Left ventricle myocardium superior (tissue), 1 donor: ENCODE measurements at places on chromosomes 3 and 15. TPM values are rescaled to one million over a fixed set of nuclear protein-coding genes. Genes with fewer than 3 reads are reported as not detected.

DNA sequence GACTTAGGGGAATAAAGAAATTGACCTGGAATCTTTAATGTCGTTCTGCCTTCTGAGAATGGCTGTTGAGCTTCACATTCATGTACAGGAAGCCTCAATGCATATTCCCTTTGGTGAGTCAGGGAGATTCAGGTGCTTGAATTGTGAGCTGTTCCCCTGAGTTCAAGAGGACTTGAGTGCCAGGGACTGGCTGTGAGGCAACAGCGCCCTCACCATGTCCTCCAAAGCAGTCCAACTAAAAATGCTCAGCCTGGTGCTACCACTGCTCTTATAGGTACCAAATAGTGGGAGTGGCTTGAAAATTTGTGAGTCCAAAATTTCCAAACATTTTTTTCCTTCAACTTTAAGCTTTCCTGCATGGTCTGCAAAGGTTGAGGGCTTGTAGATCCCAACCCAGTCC lies 54.1 kb downstream of the LEO1 start:
- no peak for DNase-seq

DNA sequence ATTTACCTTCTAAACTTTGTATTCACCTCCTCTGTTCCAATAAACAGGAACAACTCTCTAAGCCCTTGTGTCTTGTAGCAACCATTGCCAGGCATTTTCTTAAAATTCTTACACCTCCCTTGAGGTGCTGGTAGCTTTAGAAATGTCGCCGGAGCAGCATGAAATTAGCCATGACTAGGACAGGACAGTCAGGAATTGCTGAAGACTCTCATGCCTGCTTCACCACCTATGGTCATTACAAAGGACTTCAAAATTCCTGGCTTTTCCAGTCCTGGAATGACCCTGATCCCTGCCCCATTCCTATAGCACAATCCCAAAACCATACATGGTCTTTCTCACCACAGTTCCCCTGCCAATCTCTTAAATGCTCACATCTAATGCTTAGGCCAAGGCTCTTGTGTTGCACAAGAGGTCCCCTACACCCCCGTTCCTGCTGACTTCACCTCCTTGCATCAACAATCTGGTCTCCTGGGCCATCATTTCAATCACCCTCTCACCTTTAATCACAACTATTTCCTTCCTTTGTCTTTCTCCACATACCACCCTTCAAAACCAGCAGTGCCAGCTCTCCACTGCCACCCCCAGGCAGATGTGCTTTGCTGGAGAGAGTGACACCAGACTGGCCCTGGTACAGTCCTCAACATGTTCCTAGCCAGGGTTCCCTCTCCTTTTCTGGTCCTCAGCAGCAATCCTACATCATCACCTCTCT lies 113.2 kb upstream of the TJP1 start:
- DNase-seq: peak; percentile 37

The TRH gene
- not detected for total RNA-seq

- no peak for DNase-seq
Measured at GRCh38 chr3:31985831-31986230, 4.3 kb downstream of the ZNF860 start.

The GOLIM4 gene
- total RNA-seq: 63.2 TPM

- DNase-seq: peak; percentile 29
Measured at GRCh38 chr3:114487502-114487901, 193.7 kb downstream of the TIGIT start.

The ZPLD1 gene
- not detected for total RNA-seq

The TEX264 gene
- total RNA-seq: 36.2 TPM

GRCh38 chr15:91576096-91576495 lies 277.4 kb upstream of the SLCO3A1 start:
- DNase-seq: no peak

DNA sequence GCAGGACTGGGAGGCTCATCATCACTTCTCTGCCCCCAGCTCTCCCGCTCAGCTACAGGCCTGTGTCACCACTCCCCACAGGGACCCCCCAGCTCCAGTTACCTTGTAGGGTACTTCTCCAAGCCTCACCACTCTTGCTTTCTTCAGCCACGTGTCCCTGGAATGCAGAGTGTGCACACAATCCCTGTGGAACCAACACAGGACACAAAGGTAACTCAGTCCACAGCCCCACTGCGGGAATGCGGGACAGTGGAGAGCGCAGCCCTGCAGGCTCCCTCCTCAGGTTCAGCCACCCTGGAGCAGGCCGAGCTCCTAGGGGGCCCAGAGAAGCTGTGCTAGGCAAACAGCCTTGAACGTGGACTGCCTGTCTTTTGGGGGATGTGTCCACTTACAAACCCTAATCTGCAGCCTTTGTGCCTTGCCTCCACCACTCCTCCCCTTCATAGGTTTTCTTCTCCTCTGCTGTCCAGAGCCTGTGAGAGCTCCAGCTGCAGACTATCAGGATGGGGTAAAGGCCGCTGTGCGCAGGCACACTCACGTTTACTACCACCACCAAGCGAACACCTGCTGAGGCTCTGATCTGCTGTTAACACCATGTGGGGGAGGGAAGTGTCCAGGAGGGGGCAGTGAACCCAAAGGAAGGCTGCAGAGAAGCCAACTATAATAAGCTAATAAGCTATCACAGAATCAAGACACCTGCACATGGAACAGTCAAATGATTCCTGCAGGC lies 26.0 kb downstream of the XPC start:
- no peak for DNase-seq

DNA sequence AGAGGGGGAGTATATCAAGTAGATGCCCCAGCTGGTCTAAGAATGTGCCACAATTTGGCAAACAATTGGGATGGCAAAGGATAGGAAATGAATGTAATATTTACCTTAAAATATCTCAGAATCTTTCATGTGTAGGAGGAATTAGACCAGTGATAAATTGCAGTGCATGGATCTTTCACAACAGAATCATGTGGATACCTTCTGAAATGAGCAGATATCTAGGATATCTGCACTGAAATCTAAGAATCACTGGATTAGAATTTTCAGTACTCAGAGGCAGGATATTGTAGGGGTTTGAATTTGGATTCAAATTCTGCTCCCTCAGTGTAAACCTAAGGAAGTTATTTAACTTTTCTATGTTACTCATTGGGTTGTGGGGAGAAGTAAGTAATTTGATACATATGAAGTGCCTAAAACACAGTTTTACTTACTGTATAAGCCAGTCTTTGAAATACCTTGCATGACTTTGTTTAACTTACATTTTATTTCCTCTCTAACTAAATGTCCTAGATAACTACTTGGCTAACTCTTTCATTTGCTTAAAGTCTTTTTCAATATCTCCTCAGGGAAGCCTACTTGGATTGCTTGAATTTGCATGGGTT lies 8.8 kb downstream of the IL1RAP start:
- DNase-seq: no peak

GRCh38 chr3:129318921-129319320 lies 40.3 kb downstream of the HMCES start:
- DNase-seq: no peak

The ADAMTS17 gene
- 2.9 TPM for total RNA-seq

The GABRA5 gene
- not detected for total RNA-seq

- DNase-seq: no peak
Measured at GRCh38 chr3:112459750-112460149, 39.5 kb downstream of the BTLA start.

- DNase-seq: no peak
Measured at GRCh38 chr15:74799255-74799855, 13.3 kb upstream of the LMAN1L start.

GRCh38 chr3:177426878-177427495 lies 229.7 kb upstream of the TBL1XR1 start:
- no peak for DNase-seq

The LIPH gene
- 0.10 TPM for total RNA-seq

DNA sequence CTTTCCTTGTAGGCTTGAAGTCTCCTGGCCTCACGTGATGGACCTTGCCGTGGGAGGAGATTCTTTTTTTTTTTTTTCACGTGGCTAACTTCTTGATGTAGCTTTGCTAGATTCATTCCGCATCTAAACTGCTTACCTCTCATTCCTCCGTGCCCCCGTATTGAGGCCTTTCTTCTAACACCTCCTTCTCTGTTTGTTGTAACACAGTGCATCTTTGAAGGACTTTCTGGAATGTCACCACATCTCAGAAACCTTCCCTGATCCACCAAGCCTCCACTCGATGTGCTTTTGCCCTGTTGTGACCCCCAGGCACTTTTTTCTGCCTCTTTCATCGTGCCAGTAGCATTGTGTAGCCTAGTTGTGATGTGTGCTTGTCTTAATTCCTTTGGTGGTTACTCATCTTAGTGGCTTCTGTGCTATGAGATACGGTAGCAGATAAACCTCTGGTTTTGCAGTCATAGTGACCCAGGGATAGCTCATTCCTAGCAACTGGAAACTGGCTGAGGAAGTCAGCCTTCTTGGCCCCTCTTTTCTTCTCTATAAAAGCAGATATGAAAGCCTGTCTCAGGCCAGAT lies 1.6 kb upstream of the BNC1 start:
- no peak for DNase-seq

DNA sequence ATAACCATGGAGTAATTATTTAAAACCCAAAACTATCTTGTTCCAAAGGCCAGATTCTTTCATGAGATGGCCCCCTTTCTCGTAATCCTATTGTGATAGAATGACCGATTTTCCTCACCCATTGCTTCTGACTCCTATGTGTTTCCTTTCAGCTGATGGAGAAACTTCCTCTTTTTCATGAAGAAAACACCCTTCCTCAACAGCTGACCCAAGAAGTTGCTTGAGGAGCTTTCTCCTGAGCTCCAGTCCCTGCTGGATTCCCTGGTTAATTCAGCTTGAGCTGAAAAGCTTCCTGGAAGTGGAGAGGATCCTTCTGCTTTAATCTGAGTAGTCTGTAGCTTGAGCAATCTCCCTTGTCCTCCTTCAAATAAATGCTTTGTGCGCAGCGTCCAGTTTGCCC lies 75.0 kb downstream of the BFSP2 start:
- no peak for DNase-seq

DNA sequence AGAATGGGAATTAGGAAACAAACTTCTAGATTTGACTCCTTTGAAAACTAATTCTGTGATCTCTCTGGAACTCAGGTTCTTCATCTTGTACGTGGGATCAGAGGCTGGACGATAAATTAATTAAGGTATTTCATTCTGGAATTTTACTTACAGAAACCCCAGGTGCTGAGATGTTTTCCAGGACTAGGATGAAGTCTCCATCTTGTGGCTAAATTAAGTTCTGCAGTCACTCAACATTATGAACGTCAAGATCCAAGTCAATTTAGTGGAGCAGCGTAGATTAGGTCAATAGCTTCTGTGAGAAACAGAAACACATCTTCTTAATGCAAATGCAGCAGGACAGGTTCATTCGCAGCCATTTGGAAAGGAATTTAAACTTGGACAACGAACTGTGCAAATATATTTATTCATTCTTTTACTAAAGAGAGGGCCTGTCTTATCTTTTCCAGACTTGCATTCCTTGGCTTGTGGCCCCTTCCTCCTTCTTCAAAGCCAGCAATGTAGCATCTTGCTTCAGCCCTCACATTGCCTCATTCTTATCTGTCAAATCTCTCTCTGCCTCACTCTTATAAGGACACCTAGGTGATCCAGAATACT lies 26.7 kb upstream of the TMC3 start:
- DNase-seq: no peak

DNA sequence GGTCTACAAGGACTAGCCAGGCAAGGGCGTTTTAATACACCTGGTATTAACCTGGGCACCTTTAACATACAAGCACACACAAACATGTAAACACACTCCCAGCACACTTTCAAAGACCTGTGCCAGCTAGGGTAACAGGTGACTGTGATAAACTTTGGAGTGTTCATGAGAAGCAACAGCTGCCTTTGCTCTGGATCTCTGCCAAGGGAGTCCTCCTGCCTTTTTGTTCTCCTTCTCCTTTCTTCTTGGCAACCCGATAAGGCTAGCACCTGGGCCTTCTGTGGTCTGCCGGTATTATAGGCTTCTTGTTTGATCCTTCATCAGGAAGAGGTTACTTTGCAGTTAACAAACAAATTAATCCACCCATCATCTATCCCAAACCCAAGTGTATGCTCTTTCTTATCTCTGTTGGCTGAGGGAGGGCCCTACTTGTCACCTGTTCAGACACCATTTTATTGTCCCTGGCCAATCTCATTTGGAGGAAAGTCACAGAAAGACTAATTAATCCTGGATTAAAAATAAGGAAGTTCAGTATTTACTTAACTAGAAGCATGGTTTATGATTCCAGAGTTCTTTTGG lies at the start of gene RETNLB:
Gene RETNLB (minus strand): TSS at position 7 of the 579 bp plus-strand sequence. CDS start 225 bp downstream, outside the sequence.
- no peak for DNase-seq

The MFAP1 gene
- total RNA-seq: 19.3 TPM

- no peak for DNase-seq
Measured at GRCh38 chr3:26308454-26308853, 314.1 kb upstream of the LRRC3B start.

GRCh38 chr3:25744470-25744869 lies 38.8 kb downstream of the NGLY1 start:
- DNase-seq: no peak

GRCh38 chr3:57967590-57967989 lies 40.6 kb upstream of the FLNB start:
- no peak for DNase-seq

The FSTL1 gene
- total RNA-seq: 186 TPM
